Activated CD4-positive, CD25-positive, alpha-beta regulatory T cell treated with anti-CD3 and anti-CD28 coated beads, Interleukin-2, amount 50 U/mL, for 24 hours (primary cell): ENCODE measurements at places on chromosomes 2 and 18.

DNA sequence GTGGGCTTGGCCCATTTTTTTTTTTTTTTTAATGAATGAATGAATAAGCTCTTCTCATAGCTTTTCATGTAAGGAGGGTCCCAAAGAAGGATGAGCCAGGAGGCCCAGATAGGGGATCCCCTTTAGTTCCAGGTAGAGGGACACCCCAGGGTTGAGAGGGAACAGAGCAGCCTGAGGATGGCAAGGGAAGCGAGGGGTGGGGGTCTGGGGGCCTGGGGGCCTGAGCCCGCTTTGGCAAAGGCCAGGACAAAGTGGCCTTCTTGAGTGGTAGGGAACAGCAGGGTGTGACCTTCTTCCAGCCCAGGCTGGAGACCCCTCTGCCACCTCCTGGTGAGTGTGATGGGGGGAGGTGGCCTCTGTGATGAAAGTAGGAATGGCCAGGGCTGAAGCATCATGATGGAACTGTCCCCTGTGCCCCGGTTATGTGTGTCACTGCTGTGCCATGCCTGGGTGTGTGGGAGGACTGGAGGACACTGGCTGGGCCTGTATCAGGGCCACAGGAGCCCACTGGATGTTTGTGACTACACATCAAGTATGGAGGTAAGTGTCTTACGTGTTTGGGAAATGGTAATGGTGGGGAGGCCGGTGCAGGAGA is 263.5 kb upstream of the HDAC4 start:
- no peak for ATAC-seq

DNA sequence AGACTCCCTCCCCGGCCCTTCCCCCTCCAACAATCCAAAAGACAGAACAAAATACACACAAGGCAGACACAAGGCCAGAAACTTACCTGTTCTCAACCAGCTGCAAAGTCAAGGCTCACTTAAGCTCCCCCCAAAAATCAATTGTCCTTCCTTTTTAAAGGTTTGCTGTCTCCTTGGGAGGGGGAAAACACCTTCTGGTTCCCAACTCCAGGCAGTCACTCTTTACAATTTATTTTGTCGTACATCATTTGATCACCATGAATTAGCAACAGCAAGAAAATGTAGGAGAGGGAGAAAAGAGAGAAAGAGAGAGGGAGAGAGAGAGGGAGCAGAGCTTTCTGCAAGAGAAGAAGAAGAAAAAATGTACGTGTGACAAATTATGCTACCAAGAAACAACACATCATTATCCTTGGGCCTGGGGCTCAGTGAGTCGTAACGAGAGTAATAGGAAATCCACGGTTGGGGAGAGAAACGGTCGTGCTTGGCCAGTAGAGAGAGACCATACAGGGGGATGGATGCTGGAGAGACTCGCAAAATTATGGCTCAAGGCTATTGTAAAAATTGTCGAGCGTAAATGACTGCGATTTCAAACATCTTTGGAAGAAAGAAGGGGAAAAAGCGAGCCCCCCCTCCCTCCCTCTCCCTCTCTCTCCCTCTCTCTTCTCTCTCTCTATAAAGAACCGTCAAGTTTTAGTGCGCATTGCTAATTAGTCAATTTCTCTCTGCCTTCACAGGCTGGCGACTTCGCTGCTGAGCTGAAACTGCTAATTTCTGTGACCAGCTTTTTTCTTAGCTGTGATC is at the start of gene KLHL14:
Gene KLHL14 (minus strand): TSS at position 443 of the 801 bp plus-strand sequence. CDS start 2,432 bp downstream, outside the sequence.
- ATAC-seq: no peak

- ATAC-seq: no peak
Measured at GRCh38 chr2:240255165-240255491, 114.7 kb upstream of the OTOS start.

GRCh38 chr2:227377467-227378351 is 1.4 kb downstream of the TM4SF20 start:
- no peak for ATAC-seq

DNA sequence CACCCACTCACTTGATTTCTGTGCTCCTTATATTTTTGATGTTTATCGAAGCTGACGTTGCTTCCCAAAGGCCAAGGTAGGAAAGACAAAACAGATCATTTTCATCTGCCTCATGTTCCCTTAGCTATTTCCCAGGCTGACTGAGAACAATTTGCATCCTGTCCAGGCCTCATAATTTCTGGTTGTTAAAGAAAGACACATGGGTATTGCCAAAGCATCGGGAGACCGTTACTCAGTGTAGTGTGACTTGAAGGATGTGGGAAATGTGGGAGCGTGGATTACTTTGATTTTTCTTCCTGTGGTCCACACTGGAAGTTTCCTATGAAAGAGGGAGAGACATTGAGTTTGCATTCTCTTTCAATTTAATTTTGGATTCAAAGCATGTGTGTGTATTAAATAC is 204.6 kb downstream of the TRIB2 start:
- ATAC-seq: no peak

DNA sequence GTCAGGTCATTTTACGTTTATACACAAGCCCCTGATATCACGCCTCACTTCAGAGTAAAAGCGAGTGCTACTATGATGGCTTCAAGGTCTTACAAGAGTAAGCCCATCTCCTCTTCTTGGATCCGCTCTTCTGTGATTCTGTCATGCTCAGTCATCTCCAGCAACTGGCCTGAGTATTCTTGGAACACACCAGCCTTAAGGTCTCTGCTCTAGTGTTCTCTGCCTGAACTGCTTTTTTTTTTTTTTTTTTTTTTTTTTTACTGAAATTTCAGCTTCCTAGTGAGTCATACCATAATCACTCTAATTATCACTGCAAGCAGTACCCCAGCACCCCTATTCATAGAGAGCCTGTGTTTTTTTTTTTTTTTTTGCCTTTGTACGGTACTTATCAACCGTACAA is 1228.9 kb downstream of the CNTNAP5 start:
- ATAC-seq: no peak

GRCh38 chr18:79366177-79367094 is 29.3 kb upstream of the NFATC1 start:
- no peak for ATAC-seq

- ATAC-seq: no peak
Measured at GRCh38 chr2:240433973-240434727, 1.3 kb upstream of the GPC1 start.
